ENCODE measurements at places on chromosomes 4 and X.

DNA sequence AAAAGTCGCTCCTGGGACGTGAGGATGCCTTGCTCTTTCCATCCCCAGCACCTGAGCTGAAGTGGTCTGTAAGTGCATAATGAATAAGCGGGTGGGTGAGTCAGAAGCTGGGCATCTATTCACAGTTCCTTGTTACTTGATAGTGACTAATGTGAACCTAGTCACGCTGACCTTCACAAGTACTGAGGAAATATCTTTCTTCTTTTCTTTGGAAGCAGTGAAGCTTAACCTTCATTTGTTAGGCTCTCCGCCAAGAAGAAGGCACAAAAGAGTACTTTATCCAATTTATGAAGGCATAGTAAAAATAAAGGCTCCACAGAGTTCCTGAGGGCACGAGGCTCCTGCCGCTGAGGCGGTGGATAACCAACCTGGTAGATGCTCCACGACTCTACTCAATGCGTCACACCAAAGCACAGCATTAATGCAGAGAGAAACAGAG, 475.7 kb upstream of the SLIT2 start:
- no peaks in the 10 kb centered on the region for H3K4me1 ChIP-seq
- H3K27ac ChIP-seq = peak overlapping the region; percentile 67
- no peak overlapping the region for H3K4me3 ChIP-seq
- no peak for DNase-seq
- no peaks in the 10 kb centered on the region for H3K27me3 ChIP-seq

- no peak overlapping the region for H3K27ac ChIP-seq
- no peak for DNase-seq
- peaks cover 16% of the 10 kb centered on the region for H3K36me3 ChIP-seq
Observed at GRCh38 chr4:152894673-152895072, 41.5 kb upstream of the FHDC1 start.

DNA sequence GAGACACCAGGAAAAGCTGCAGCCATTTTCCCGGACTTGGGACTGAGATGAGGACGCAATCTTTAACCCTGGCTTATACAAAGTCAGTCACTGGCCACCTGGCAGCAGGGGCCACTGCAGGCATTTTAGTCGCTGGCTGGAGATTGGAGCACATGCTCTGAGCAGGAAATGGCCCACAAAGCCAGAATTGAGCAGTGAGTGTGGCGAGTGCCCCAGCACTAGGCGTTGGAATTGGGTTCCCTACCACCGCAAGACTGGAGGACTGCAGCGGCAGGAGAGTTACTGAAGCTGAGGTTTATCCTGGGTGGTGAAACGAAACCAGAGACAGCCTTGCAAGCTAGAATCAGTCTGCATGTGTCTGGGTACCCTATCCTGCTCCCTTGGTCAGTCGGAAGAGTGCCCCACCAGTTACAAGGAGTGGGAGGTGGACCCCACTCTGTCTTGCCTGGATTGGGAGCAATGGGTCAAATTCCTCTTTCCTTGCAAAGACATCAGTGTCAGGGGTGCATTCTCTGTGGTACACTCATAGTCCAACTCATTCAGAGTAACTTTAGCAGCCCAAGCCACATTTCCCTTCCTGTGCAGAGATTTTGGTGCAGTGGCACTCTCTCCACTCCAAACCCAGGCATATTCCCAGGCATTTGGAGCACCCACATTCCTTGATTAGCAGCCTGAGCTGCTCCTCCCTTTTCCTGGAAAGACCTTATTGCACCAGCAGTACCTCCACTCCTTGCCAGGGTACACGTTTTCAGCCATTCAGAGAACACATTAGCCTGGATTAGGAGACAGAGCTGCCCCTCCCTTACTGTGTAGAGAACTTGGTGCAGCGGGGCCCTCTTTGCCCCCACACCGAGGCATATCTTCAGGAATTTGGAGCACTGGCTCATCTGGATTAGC, 36.7 kb upstream of the PLK4 start:
- peaks cover 3% of the 10 kb centered on the region for H3K36me3 ChIP-seq
- no peaks in the 10 kb centered on the region for H3K27me3 ChIP-seq
- no peak overlapping the region for H3K27ac ChIP-seq
- no peak for DNase-seq

DNA sequence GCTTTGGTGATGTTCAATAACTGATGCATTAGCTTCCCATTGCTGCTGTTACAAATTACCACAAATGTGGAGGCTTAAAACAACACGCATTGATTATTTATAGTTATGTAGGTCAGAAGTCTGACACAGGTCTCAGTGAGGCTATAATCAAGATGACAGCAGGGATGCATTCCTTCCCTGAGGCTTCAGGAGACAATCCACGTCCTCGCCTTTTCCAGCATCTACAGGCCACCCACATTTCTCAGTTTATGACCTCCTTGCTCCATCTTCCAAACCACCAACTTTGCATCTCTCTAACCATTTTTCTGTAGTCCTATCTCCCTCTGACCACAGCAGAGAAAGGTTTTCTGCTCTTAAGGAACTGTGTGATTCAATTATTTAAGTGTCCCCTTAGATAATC, 92.5 kb downstream of the GASK1B start:
- no peaks in the 10 kb centered on the region for H3K36me3 ChIP-seq
- H3K27ac ChIP-seq = no peak overlapping the region
- DNase-seq = no peak
- no peaks in the 10 kb centered on the region for H3K27me3 ChIP-seq

- H3K4me1 ChIP-seq = no peaks in the 10 kb centered on the region
- no peak for DNase-seq
- H3K36me3 ChIP-seq = no peaks in the 10 kb centered on the region
- H3K27ac ChIP-seq = no peak overlapping the region
Observed at GRCh38 chr4:121653986-121654385, 42.8 kb downstream of the ANXA5 start.

GRCh38 chr4:135485371-135485770, 1283.8 kb upstream of the PABPC4L start:
- DNase-seq = no peak
- no peaks in the 10 kb centered on the region for H3K27me3 ChIP-seq
- H3K27ac ChIP-seq = no peak overlapping the region

- peak; percentile 28 for DNase-seq
- H3K27me3 ChIP-seq = no peaks in the 10 kb centered on the region
- peak within 1 kb of the TSS; percentile 86 for H3K27ac ChIP-seq
Observed at GRCh38 chr4:103076747-103077347, at the start of gene SLC9B2. TSS of gene SLC9B2 (minus strand) at chr4:103076761. CDS start at chr4:103067550, 9,211 bp downstream.

DNA sequence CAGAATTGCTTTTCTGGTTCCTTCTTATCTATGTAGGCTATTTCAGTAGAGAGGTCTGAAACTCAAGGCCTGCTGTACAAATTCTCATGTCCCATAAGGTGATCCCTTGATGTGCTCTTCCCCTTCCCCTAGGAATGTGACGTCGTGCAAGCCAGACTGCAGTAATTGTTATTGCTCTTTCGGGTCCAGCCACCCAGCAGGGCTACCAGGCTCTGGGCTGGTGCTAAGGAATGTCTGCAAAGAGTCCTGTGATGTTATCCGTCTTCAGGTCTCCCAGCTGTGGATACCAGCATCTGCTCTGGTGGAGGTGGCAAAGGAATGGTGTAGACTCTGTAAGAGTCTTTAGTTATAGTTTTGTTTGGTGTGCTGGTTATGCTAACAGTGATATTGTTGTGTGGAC, 378.7 kb downstream of the C4orf33 start:
- H3K4me1 ChIP-seq = no peaks in the 10 kb centered on the region
- H3K27ac ChIP-seq = no peak overlapping the region
- H3K27me3 ChIP-seq = no peaks in the 10 kb centered on the region
- DNase-seq = no peak
- no peaks in the 10 kb centered on the region for H3K36me3 ChIP-seq

DNA sequence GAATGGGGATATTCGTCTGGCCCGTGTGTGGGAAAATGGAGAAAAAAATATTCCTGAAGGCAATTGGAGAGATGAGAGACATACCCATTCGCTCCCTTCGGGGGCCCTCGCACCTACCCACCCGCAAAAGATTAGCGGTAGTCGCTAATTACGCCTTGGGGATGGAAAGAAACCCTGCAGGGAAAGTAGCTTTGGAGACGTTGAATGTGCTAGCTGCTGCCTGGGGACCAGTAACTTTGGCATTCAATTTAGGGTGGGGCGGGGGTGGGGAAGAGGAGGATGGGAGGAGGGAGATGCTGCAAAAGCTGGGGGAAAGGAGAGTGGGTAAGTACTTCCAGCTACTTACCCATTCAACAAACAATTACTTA, 407 bp upstream of the ZC4H2 start:
- H3K4me3 ChIP-seq = peak overlapping the region; percentile 74
- H3K27me3 ChIP-seq = no peaks in the 10 kb centered on the region
- H3K4me1 ChIP-seq = peaks cover 3% of the 10 kb centered on the region
- H3K27ac ChIP-seq = no peak overlapping the region

GRCh38 chrX:2370456-2370855, 130.3 kb downstream of the DHRSX start:
- no peaks in the 10 kb centered on the region for H3K27me3 ChIP-seq
- no peak overlapping the region for H3K4me3 ChIP-seq
- H3K27ac ChIP-seq = no peak overlapping the region
- H3K4me1 ChIP-seq = no peaks in the 10 kb centered on the region
- no peak for DNase-seq

DNA sequence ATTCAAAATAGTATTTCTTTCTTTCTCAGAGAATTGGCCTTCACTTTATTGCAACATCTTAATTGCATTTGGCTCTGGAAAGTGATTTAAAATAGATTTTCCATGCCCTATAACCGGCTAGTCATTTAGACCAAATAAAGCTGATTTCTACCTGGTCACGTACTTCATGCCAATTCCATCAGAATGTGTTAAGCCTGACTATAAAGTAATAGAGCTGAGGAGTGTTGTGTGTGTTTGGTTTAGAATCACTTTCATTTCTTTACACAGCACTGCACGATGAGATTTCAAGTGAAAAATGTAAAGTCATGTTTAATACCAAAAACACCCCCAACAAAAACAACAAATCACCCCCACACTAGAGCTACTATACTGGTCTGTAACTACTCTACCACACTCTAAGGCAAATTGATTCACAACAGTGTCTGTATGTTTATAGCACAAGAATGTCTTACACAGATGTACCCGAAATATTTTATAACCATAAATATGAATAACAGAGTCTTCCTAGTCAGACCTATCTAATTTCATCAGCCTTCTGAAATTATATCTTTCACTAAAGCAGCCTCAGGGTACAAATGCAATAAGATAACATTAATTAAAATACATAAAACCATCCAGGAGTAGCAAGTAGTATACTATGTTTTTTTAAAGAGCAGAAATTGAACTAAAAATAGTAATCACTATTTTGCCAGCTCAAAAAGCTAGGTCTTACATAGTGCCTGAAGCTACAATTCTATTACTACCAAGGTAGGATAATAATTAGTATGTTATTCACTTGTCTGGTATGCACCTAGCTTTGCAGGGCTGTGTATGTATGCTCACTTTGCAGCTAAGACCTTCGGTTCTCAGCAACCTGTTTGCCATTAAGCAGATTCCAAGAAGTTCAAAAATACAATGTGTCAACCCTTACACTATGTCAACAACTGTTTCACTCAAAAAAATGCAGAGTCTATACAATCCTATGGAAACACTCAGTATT, 28.4 kb downstream of the APBB2 start:
- no peaks in the 10 kb centered on the region for H3K36me3 ChIP-seq
- H3K27me3 ChIP-seq = no peaks in the 10 kb centered on the region
- peaks cover 18% of the 10 kb centered on the region for H3K4me1 ChIP-seq
- peak overlapping the region; percentile 36 for H3K27ac ChIP-seq

DNA sequence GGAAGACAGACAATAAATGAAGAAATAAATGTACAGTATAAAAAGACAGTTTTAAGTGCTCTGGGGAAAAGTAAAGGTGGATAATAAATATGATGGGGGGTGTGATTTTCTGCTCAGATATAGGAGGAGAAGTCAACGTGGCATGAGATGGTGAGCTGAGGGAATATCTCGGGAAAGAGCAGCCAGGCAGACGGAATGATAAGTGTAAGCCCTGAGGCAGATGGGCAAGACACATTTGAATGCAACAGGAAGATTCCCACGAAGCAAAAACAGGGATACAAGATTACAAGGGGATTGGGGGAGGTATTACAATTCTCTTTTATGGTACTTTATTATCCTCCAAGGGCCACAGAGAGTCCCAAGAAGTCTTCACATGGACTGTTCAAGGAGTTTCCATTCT, 11.1 kb downstream of the ANXA3 start:
- H3K27me3 ChIP-seq = no peaks in the 10 kb centered on the region
- peak overlapping the region; percentile 67 for H3K27ac ChIP-seq
- peaks cover 3% of the 10 kb centered on the region for H3K4me1 ChIP-seq
- H3K4me3 ChIP-seq = no peak overlapping the region

DNA sequence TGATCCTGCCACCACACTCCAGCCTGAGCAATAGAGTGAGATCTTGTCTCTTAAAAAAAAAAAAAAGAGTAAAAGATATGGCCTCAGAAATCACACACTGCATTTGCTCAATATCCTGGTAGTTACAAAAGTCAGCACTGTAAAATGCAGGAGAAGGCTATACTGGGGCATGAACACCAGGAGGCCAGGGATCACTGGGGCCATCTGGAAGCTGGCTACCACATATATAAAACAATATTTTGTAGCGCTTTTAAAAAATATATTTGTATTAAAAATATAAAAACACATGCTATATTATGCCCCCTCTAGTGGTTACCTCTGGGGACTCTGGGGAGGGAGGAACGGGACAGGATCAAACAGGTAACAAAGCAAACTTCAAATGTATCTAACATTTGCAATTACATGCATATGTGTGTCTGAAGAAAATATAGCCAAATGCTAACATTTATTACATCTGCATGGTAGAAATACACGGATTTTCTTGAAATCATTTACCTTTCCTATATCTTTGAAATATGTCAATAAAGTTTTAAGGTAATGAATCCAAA, 4.0 kb downstream of the C4orf46 start:
- H3K27me3 ChIP-seq = no peaks in the 10 kb centered on the region
- H3K4me1 ChIP-seq = peaks cover 16% of the 10 kb centered on the region
- H3K4me3 ChIP-seq = peak overlapping the region; percentile 43
- DNase-seq = peak; percentile 74
- H3K36me3 ChIP-seq = peaks cover 14% of the 10 kb centered on the region
- H3K27ac ChIP-seq = no peak overlapping the region

DNA sequence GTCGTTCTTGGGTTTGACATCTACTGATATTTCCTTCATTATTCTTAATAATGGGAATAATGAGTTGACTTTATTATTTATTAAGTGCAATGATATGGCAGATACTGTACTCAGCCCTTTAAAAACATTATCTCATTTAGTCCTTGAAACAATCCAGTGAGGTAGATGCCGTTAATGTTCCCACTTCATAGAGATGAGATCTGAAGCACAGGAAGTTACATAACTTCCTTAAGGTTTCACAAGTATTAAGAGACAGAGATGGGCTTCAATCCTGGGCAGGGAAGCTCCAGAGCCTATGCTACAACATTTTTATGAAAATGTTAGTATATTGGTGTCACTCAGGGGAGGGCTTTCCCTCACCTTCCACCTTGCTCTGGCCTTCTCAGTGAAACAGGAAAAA, 9.7 kb upstream of the KLHL13 start:
- DNase-seq = no peak
- H3K27ac ChIP-seq = no peak overlapping the region
- H3K36me3 ChIP-seq = no peaks in the 10 kb centered on the region
- no peak overlapping the region for H3K4me3 ChIP-seq
- H3K4me1 ChIP-seq = no peaks in the 10 kb centered on the region
- no peaks in the 10 kb centered on the region for H3K27me3 ChIP-seq

Measured in SK-N-SH (cell line).